ENCODE measurements at places on chromosomes 4 and X. TPM values are rescaled to one million over a fixed set of nuclear protein-coding genes. Genes with fewer than 3 reads are reported as not detected.

The CSN3 gene
- not detected for total RNA-seq

GRCh38 chr4:143424276-143424675, 87.6 kb downstream of the GAB1 start:
- no peak for DNase-seq
- H3K27me3 ChIP-seq = no peaks in the 10 kb centered on the region
- no peak overlapping the region for H3K4me3 ChIP-seq
- H3K4me1 ChIP-seq = no peaks in the 10 kb centered on the region
- H3K36me3 ChIP-seq = peaks cover 2% of the 10 kb centered on the region

The CCKAR gene
- total RNA-seq = not detected

The BST1 gene
- 0.22 TPM for total RNA-seq

Data from HepG2 (cell line).